Upper lobe of right lung (tissue), 1 donor: ENCODE measurements at places on chromosomes 13 and 19. TPM values are rescaled to one million over a fixed set of nuclear protein-coding genes. Genes with fewer than 3 reads are reported as not detected.

- peak overlapping the region; percentile 97 for H3K27ac ChIP-seq
- DNase-seq = peak; percentile 74
- no peaks in the 10 kb centered on the region for H3K27me3 ChIP-seq
- peaks cover 41% of the 10 kb centered on the region for H3K36me3 ChIP-seq
These were observed 874 bp downstream of the TRIM28 start for GRCh38 chr19:58544591-58545285.

GRCh38 chr13:105033999-105034398 lies 1501.5 kb downstream of the EFNB2 start:
- H3K27me3 ChIP-seq = no peaks in the 10 kb centered on the region
- no peak overlapping the region for H3K4me3 ChIP-seq
- no peak for DNase-seq
- H3K36me3 ChIP-seq = no peaks in the 10 kb centered on the region
- H3K27ac ChIP-seq = no peak overlapping the region

- peaks cover 12% of the 10 kb centered on the region for H3K4me1 ChIP-seq
- no peak overlapping the region for H3K4me3 ChIP-seq
- H3K36me3 ChIP-seq = no peaks in the 10 kb centered on the region
- no peaks in the 10 kb centered on the region for H3K27me3 ChIP-seq
These were observed 7.0 kb upstream of the PVR start for GRCh38 chr19:44636439-44637389.

GRCh38 chr19:31314849-31315629 lies 34.2 kb downstream of the TSHZ3 start:
- no peak overlapping the region for H3K4me3 ChIP-seq
- no peaks in the 10 kb centered on the region for H3K27me3 ChIP-seq
- H3K36me3 ChIP-seq = no peaks in the 10 kb centered on the region
- no peak overlapping the region for H3K27ac ChIP-seq
- H3K4me1 ChIP-seq = peaks cover 5% of the 10 kb centered on the region

DNA sequence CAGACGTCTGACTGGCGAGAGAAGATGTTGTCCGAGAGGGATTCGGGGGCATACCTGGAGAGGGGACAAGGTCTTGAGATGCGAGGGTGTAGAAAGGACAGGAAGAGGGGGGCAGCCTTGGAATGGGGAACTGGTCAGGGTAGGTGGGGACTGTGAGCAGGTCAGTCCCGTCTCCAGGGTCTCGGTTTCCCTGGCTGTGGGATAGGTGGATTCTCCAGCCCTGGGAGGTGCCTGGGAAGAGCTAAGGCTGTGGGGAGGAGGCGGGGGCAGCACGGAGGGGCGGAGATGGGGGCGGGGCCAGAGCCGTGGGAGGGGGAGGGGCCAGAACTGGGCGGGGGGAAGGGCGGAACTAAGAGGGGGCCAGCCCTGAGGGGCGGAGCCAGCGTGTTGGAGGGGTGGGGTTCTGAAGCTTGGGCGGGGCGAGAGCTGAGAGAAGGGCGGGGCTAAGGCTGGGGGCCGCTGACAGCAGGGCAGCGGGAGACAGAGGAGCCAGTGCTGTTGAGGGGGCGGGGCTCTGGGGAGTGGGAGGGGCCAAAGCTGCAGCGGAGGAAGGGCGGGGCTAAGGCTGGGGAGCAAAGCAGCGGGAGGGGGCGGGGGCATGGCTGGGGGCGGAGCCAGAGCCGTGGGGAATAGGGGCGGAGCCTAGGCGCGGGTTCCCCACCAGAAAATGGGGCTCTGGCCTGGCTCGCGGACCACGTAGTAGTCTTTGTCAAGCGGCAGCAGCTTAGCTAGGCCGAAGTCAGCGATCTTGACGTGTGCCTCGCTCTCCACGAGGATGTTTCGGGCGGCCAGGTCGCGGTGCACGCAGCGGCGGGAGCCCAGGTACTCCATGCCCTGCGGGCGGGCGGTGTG lies 9.5 kb upstream of the INSL3 start:
- H3K4me3 ChIP-seq = no peak overlapping the region
- H3K27ac ChIP-seq = no peak overlapping the region
- H3K27me3 ChIP-seq = no peaks in the 10 kb centered on the region
- H3K4me1 ChIP-seq = no peaks in the 10 kb centered on the region

- no peaks in the 10 kb centered on the region for H3K36me3 ChIP-seq
- no peaks in the 10 kb centered on the region for H3K27me3 ChIP-seq
- DNase-seq = no peak
- H3K4me1 ChIP-seq = peaks cover 16% of the 10 kb centered on the region
- peak overlapping the region; percentile 26 for H3K27ac ChIP-seq
These were observed 198.7 kb downstream of the KCTD12 start for GRCh38 chr13:76687467-76687866.

DNA sequence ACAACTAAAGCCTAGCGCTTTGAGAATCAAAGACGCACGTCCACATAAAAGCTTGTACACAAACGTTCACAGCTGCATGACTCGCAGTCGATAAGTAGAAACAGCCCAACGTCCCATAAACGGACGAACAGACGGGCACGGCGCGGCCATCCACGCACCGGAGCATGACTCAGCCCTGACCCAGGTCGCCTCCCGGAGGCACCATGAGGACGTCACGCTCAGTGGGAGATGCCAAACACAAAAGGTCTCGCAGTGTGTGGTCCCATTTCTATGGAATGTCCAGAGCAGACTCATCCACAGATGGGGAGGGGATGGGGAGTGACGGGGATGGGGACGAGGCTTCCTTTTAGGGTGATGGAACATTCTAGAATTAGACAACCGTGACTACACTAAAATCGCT lies 9.4 kb downstream of the POLRMT start:
- no peaks in the 10 kb centered on the region for H3K27me3 ChIP-seq
- peaks cover 60% of the 10 kb centered on the region for H3K36me3 ChIP-seq
- H3K4me1 ChIP-seq = no peaks in the 10 kb centered on the region
- no peak overlapping the region for H3K4me3 ChIP-seq

GRCh38 chr19:7744199-7744786 lies 3.0 kb downstream of the CD209 start:
- H3K4me1 ChIP-seq = no peaks in the 10 kb centered on the region
- H3K36me3 ChIP-seq = no peaks in the 10 kb centered on the region
- no peak for DNase-seq
- no peaks in the 10 kb centered on the region for H3K27me3 ChIP-seq

GRCh38 chr13:83311886-83312577 lies 570.2 kb downstream of the SLITRK1 start:
- H3K27ac ChIP-seq = no peak overlapping the region
- no peaks in the 10 kb centered on the region for H3K27me3 ChIP-seq
- no peak overlapping the region for H3K4me3 ChIP-seq
- H3K36me3 ChIP-seq = no peaks in the 10 kb centered on the region
- no peak for DNase-seq

- H3K4me1 ChIP-seq = peaks cover 25% of the 10 kb centered on the region
- no peaks in the 10 kb centered on the region for H3K36me3 ChIP-seq
- H3K27ac ChIP-seq = peak overlapping the region; percentile 98
- H3K4me3 ChIP-seq = peak overlapping the region; percentile 78
- no peaks in the 10 kb centered on the region for H3K27me3 ChIP-seq
These were observed 1.3 kb upstream of the AKT2 start for GRCh38 chr19:40286235-40286970.

GRCh38 chr13:111546921-111547675 lies 226.7 kb downstream of the TEX29 start:
- no peaks in the 10 kb centered on the region for H3K27me3 ChIP-seq
- no peaks in the 10 kb centered on the region for H3K4me1 ChIP-seq
- no peak for DNase-seq
- H3K27ac ChIP-seq = no peak overlapping the region

TGFB1 gene
- 99.0 TPM for total RNA-seq

IQCN gene
- total RNA-seq = 4.9 TPM

KRTDAP gene
- total RNA-seq = not detected

GNG7 gene
- total RNA-seq = 5.5 TPM

CYP4F12 gene
- total RNA-seq = 3.7 TPM
